ENCODE measurements at places on chromosomes 6 and 20.

DNA sequence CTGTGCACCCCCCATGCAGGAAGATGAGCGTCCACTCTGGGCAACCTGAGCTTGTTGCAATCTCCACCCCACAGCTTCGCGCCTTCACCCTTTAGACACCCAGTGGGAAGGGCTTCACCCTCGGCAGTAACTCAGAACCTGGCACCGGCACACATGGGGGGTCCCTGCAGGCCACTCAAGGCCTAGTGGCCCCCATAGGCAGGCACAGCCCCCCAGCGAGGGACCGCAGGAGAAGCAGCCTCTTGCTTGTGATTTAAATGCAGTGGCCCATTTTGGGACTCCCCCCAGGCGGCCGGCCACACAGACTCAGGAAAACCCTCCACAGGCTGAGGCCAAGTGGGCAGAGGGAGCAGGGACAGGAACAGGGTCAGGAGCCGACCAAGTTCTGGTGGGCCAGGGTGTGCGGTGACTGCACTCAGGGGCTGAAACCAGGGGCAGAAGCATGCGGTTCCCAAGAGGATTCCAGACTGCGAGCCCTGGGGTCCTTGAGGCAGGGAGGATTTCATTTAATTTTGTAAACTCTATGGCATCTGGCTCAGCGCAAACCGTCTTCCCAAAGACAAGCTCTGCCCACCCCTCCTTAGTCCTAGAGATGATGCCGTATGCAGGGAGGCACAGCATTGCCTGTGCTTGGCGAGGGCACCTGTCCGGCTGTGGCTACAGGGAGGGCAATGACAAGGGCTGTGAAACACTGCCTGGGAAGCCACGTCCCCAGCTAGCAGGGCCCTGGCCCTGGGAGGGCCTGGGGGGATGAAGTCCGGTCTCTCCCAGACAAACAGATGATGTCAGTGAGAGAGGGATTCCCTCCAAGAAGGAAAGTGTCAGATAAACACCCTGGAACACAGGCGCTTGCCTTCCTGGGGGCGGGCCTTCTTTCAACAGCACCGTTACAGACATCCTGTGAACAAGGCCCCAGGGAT, 52.9 kb upstream of the GPR31 start:
- no peak for DNase-seq

- no peak for DNase-seq
Measured at GRCh38 chr20:53579581-53580375, 13.9 kb downstream of the ZNF217 start.

DNA sequence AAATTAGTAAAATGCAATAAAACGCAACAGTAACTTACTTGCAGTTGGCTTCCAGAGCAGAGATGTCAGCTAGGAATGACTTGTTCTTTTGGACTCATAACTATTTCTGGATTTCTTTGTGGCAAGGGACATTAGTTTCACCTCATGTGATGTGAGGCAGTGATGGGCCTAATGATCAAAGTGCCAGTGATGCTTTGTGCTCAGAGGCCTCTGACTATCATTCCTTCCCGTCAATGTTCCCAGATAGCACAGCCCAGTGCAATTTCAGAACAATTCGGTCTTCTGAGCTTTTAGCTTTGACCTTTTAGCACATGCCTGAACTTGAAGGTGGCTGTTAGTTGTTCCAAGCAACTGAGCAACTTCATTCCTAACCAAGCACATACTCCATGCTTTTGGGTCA, 596.8 kb downstream of the TFAP2B start:
- no peak for DNase-seq

GRCh38 chr6:137878486-137879285, 11.6 kb downstream of the TNFAIP3 start:
- no peak for DNase-seq

DNA sequence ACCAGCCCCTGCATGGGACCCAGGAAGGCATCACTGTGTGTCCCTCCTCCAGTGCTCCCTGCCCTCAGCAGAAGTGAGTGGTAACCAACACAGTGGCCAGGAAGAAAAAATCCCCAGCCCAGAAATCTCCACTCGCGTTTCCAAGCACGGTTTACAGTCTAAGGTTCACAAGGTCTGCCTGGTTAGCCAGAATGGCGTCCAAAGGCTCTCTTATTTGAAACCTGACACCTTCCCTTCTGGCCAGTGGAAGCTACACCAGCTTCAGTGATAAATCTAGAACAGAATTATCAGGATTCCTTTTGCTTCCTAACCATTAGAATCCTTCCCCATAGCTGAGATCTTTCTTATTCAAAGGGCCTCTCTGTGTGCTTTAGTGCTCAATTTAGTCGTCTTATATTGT, 9.2 kb downstream of the LY86 start:
- no peak for DNase-seq

GRCh38 chr6:163667372-163668060, 253.0 kb downstream of the QKI start:
- no peak for DNase-seq
